Forelimb muscle (tissue), 1 donor: ENCODE measurements at places on chromosomes 3 and 15.

GRCh38 chr15:85581495-85581894 is 201.1 kb downstream of the AKAP13 start:
- DNase-seq: no peak

DNA sequence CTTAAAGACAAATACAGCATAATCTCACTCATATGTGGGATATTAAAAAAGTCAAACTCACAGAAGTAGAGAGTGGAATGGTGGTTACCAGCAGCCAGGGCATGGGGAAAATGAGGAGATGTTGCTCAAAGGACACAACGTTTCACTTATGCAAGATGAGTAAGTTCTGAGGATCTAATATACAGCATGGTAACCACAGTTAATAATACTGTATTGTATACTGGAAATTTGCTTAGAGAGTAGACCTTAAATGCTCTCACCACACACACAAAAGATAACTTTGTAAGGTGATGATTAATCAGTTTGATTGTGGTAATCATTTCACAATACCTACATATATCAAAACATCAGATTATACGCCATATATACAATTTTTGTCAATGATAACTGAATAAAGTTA is 60.0 kb downstream of the MYH15 start:
- no peak for DNase-seq

DNA sequence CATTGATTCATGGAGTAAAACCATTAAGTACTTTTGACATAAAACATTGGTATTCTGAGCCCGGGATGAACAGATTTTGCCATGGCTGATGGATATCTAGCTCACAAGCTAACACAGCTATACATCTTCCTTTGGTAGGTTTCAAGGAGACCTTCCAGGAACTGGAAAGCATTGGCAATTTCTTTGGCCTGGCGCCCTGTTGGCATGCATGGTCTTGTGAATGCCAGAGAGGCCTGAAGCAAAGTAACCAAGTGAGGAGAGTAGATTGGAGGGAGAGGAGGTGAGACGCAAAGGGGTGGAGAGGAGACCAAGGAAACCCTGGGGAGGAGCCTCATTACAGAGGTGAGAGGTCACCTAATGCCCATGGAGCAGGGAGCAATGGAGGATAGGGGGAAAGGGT is 67.2 kb downstream of the SQOR start:
- no peak for DNase-seq

DNA sequence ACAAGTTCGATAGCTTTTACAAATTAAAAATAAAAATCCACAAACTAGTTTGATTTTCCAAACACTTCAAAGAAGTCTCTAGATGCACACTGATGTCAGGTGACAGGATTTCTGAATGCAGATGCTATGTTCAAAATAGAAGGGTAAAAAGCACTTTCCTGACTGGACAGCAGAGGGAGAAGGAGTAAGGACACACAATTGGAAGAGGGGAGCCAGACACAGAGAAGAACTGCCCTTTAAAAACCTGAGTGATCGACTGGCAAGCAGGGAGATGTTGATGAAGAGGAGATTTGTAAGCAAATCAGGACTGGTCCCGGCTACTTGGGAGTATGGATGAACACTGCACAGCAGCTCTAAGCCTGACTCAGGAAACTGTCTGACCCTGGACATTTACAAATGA is 612.8 kb downstream of the MAGI1 start:
- no peak for DNase-seq

DNA sequence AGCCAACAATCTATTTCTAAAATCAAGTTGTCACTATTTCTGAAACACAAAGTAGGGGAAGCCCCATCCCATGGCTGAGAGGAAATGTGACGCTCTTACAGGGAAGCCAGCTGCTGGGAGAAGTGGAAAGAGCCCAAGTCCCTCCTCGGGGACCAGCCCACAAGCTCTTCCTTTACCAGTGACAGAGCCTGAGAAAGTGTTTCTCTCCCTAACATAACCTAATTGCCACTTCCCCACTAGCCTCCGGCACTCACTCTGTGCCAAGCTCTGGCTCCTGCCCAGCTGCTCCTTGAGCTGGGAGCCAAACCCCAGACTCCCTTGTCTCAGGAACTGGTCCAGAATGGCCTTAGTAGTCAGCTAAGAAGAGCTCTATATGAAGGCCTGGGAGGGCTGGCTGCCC is 42.9 kb downstream of the TNFAIP8L3 start:
- DNase-seq: peak; percentile 49

DNA sequence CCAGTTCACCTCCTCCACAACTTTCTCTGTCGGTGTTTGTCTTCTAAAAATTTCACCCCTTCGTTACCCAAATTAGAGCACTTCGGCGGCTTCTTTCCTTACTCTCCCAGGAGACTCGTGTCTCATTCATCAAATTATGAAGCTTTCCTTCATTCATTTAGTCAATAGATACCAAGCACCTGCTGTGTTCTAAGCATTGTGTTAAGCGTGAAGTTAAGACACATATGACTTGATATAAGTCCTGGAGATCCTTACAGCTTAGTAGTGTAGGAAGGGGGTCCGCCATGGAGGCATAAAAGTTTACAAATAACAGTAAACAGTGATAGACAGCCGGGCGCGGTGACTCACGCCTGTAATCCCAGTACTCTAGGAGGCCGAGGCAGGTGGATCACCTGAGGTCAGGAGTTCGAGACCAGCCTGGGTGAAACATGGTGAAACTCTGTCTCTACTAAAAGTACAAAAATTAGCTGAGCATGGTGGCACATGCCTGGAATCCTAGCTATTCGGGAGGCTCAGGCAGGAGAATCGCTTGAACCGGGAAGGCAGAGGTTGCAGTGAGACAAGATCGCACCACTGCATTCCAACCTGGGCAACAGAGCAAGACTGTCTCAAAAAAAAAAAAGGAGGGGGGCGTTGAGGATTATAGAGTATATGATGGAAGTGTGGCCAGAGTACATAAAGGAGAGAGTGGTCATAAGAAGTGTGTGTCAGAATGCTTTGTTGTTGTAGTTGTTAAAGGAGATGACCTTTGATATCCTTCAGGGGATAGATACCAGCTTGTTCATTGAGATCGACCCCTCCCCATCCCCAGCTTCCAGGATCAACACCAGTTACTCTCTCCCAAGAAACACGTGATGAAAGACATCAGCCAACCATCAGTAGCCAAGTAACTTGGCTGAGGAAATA is 744 bp upstream of the CCDC32 start:
- no peak for DNase-seq

DNA sequence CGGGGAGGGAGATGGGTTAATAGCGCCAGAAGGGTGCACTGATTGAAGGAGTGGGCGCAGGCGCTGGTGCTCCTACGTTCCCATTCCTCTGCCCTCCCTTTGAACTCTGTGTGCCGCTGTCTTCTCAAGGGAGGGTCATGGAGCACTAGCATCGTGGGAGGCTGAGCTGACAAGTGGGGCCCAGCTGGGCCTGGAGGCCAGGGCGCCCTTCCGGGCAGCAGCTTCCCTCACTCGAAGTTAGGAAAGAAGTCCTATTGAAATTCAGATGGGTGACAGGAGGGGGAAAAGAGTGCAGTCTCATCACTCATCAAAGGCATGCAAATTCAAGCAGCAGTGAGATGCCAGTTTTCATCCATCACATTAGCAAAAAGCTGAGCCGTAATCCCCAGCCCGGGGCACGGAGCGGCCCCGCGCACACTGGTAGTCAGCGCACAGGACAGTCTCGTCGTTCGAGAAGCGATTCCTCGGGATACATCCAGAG is 128.2 kb downstream of the LRRK1 start:
- DNase-seq: no peak

- no peak for DNase-seq
Observed at GRCh38 chr3:98971169-98971681, 69.7 kb upstream of the DCBLD2 start.

GRCh38 chr15:66288551-66289185 is 4.7 kb upstream of the DIS3L start:
- no peak for DNase-seq

GRCh38 chr3:53938645-53939044 is 47.0 kb upstream of the SELENOK start:
- peak; percentile 19 for DNase-seq

- DNase-seq: no peak
Observed at GRCh38 chr3:179840985-179841384, 188.1 kb downstream of the USP13 start.

GRCh38 chr15:52010633-52011595 is 8.1 kb upstream of the MAPK6 start:
- DNase-seq: no peak
